ENCODE measurements at places on chromosomes 16 and 17.

- no peak for DNase-seq
These were observed 1.3 kb upstream of the MPG start for GRCh38 chr16:76535-77272.

- DNase-seq: no peak
These were observed 192.3 kb upstream of the FOXF1 start for GRCh38 chr16:86317813-86318650.

- DNase-seq: peak; percentile 79
These were observed 28.2 kb upstream of the ADGRG1 start for GRCh38 chr16:57600048-57600835.

- DNase-seq: no peak
These were observed 46.3 kb upstream of the ARHGAP44 start for GRCh38 chr17:12743046-12743445.

- no peak for DNase-seq
These were observed 236.0 kb downstream of the MRTFB start for GRCh38 chr16:14307059-14307526.

- no peak for DNase-seq
These were observed 13.4 kb downstream of the GINS2 start for GRCh38 chr16:85675251-85675874.

DNA sequence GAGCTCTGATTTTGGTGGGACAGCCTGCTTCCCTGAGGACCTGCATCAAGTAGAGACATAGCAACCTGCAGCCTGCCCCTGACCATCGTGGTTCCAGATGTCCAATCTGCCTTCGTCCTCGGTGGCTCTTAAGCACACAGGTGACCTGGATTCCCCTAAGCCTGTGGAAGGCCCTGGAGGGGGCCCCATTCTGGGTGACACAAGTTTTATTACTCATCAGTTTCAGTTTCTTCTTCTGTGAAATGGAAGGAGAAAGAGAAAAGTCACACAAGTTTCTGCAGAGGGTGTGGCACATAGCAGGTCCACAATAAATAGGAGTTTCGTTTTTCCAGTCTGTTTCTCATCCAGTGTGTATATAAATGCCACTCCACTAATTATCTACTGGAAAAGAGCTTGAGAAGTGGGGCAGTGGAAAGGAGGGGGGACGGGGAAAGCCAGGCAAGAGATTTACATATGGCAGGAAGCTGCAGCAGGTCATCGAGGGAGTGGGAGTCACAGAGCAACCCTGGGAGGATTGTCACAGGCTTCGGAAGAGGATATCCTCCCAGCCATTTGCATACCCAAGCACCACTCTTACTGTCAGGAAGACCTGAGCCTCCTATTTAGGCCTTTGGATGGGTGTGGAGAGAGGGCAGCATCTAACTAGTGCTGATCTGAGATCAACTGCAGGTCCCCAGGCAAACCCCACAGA is 10.0 kb upstream of the NOS2 start:
- peak; percentile 58 for DNase-seq

DNA sequence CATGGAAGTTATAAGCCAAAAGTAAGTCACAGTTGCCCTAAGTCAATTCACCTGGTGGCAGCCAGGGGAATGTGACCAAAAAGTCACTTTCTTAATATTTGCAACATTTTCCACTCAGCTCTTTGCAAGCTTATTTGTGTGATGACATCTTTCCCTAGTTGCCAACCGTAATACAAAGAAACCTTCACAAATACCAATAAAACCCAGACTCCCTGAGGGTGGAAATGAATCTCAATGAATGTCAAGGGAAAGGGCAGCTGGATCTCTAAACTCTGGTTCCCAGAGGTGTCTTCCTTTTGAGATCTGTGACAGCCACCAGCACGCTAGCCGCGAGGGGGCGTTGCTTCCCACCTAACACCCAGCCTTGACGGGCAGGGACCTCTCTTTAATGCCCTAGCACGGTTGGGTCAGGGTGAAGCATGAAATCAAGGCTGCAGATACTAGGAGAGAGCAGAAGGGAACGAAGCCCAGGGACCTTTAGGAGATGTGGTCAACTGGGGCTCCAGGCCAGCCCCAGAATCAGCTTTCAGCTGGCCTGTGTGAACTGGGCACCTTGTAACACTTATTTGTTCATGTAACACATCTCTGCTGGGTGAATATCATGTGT is 82.2 kb downstream of the CMC2 start:
- peak; percentile 66 for DNase-seq

DNA sequence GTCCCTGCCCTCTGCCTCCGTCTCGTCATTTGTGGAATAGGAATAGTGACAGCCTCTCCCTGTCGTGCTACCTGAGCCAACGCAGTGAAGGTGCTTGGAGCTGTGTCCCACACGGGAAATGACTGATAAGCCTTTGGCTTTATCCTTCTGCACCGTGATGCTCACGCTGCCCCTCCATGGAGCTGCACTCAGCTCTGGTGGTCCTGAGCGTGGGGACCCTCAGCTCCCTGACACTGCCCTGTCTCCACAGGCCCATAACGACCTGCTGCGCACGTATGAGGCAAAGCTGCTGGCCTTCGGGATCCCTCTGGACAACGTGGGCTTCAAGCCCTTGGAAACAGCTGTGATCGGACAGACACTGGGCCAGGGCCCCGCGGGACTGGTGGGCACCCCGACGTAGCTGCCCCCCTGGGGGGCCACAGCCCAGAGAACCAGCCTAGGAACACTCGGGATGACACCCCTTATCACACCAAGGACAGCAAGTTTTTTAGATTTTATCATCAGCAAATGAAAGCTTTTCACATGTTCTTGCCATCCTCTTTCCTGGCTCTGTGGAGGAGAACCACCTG is 23.8 kb upstream of the DBNDD1 start:
- no peak for DNase-seq

DNA sequence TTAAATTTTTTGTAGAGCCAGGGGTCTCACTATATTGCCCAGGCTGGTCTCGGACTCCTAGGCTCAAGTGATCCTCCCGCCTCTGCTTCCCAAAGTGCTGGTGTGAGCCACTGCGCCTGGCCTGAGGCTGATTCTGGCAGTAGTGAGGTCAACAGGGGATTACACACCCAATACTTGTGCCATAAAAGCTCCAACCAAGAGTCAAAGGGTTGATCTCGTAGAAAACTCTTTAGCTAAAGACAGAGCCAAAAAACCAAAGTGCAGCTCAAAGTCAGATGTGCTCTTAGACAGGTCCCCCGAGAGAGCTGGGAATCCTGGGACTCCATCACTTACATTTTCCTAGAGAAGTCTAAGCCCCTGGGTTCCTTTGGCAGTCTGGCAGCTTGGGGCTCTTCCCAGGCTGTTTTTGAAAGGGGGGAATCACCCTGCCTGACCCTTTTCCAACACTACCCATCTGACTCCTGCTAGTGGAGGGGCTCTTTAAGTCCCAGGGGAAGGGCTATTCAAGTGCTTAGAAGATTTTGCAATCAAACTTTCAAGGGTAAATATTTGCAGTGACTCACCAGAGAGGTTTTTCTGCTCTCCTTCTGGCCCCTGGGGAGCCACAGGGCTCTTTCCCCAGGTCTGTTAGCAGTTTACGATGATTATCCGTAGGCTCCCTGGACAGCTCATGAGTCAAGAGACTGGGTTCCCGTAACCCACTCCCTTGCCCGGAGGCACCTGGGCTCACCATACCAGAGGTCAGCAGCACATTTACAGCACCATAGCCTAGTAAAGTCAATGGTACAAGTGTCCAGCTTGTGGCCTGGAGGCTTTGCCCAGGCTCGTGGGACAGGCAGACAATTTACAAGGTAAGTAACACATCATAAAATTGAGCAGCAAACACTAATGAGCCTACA is 408.7 kb downstream of the SLC39A11 start:
- DNase-seq: no peak

DNA sequence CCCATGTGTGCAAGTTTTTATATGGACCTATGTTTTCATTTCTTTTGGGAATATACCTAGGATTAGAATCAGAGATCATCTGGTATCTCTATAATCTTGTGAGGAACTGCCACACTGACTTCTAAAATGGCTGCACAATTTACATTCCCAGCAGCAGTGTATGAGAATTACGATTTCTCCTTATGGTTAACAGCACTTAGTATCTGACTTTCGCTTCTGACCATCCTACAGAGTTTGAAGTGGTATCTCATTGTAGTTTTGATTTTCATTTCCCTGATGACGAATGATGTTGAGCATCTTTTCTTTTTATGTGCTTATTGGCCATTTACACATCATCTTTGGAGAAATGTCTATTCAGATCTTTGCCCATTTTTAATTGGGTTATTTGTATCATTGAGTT is 10.0 kb downstream of the C16orf96 start:
- no peak for DNase-seq

DNA sequence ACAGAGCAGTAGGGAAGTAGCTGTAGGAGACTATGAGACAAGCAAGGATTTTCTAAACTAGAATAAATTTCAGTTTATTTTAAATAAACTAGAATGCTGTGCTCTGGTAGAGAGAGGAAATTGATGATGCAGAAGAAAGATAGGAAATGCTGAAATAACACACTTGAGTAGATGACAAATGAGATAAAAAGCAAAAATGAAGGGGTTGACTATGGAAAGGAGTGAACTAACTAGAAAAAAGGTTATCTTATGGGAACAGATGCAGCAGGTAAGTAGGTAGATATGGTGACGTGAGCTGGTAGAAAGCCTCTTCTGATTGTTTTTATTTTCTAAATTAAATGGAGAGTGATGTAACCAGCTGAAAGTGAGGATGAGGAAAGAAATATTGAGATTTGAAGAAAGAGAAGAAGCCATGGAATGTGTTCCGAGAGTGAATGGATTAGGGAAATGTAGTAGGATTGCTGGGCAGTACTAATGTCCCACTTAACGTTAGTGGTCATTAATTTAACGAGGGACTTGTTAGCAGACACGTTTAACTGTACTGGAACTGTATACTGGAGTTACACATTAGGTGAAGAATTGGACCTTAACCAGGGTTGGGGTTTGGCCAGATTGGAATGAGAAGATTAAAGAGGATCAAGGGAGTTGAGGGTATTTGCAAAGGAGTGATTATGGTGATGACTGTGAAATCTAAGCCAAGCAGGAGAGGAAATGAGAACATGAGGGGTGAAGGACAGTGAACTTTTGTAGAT is 196.5 kb downstream of the TANC2 start:
- DNase-seq: no peak

- DNase-seq: no peak
These were observed 66.4 kb downstream of the CEP95 start for GRCh38 chr17:64573214-64573613.

- peak; percentile 46 for DNase-seq
These were observed 5.4 kb downstream of the THRA start for GRCh38 chr17:40068129-40068581.
